Stimulated activated CD8-positive, alpha-beta memory T cell treated with anti-CD3 and anti-CD28 coated beads, Interleukin-7, amount 100 ng/mL, for 1 hour (primary cell): ENCODE measurements at places on chromosomes 3 and 15.

DNA sequence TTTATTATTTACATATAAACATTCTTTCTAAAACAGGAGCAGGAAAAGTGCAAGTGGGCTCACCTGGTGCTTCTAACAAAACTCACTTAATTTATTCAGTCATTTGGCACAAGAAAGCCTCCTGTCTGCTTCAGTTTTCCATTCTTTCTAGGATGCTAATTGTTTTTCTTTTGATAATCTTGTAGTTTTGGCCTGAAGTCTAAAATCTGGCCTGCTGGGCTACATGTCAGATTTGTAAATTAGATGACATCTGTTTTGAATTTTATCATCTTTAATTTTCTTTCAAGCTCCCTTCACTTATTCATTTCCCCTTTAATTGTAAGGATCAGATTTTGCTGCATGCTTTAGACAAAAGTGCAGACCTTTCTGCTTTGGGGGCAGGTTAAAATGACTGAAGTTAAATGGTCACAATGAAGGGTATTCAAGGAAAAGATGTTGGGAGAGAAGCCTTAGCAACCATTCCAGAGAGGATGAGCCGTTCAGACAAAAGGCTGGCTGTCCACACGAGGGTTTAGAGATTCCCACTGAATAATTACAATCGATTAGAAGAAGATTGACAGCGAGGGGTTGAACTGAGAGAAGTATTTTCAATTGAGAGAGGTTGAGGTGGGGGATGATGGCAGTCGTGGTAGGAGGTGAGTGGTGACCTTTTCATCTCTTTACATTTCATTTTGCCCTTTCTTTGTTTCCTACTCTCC is 59.9 kb upstream of the PTX3 start:
- DNase-seq = no peak

DNA sequence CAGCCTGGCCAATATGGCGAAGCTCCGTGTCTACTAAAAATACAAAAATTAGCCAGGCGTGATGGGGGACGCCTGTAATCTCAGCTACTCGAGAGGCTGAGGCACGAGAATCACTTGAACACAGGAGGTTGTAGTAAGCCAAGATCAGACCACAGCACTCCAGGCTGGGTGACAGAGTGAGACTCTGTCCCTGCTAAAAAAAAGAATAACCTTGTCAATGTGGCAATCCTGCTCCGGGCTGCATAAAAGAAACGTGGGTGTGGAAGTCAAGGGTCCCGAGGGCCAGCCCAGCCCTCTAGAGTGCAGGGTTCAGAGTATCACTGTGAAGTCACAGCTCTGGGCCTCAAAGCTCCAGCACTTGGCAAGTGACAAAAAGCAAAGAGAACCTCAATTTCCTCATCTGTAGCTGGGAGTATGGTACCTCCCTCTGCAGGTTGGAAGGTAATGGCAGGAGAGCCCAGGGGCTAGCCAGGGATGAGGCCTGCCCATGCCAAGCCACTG is 73.5 kb upstream of the IQSEC1 start:
- no peak for DNase-seq

DNA sequence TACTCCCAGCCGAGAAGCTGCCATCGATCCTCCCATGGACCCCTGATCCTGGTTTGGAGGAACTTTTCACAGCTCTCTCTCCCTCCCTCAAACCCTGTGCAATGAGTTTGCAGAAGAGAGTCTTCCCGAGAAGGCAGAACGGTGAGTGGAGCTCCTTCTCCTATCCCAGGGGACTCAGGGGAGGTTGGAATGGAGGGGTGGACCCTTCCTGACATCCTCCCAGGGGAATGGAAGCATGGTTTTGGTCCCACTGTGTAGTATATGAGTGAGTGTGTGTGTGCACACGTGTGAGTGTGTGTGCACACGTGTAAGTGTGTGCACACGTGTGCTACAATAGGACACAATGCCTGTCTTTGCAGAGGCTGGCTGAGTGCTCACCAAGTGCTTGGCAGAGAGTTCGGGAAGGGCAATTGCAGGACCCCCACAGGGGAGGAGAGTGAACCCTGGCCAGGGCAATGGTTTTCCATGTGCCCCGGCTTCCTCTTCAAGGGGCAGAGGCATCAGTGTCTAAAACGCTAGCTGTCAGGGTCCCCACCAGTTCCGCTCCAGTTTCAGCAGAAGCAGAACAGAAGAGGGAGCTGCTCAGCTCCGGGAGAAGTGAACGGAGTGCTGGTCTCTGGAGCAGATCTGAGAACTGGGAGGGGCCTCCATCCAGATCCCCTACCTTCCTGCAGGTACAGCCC is 13.8 kb upstream of the IL16 start:
- DNase-seq = no peak

GRCh38 chr15:53454535-53454842 is 305.0 kb downstream of the WDR72 start:
- no peak for DNase-seq

- DNase-seq = no peak
These were observed 290.4 kb downstream of the MAGI1 start for GRCh38 chr3:65748326-65748725.
